ENCODE measurements at places on chromosomes 7 and 10.

DNA sequence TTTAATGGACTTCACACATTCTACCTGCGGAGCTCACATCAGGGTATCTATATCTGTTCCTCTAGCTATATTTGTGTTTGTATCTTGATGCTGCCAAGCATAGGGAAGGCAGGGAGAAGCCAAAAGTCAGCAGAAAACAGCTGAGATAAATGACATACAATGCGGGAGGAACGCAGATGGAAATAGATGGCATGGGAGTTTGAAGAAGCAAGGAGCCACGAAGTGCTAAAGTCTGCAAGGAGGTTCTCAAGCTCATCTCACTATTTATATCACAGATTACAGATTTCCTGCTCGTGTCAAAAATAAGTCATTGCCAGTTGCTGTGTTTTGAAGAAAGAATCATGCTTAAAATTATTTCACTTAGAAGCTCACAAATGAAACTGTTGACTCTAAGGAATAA, 180.5 kb downstream of the DPP6 start:
- H3K36me3 ChIP-seq, result no peaks in the 10 kb centered on the region
- H3K4me1 ChIP-seq, result no peaks in the 10 kb centered on the region
- H3K27me3 ChIP-seq, result no peaks in the 10 kb centered on the region
- no peak overlapping the region for H3K27ac ChIP-seq

DNA sequence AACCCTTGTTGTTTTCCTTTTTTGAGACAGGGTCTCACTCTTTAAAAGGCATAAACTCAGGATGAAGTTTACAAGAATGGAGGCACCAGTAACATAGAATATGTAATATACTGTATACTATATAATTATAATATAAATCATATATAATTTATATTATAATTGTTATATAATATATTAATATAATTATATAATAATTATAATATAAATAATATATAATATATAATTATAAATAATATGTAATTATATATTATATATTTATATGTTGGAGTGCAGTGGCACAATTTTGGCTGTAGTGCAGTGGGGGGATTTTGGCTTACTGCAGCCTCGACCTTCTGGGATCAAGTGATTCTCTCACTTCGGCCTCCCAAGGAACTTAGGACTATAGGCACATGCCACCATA, 96.1 kb downstream of the LRMDA start:
- no peaks in the 10 kb centered on the region for H3K36me3 ChIP-seq
- no peaks in the 10 kb centered on the region for H3K27me3 ChIP-seq
- H3K4me1 ChIP-seq, result no peaks in the 10 kb centered on the region
- no peak for DNase-seq
- H3K4me3 ChIP-seq, result no peak overlapping the region

- no peaks in the 10 kb centered on the region for H3K36me3 ChIP-seq
- H3K4me3 ChIP-seq, result no peak overlapping the region
- H3K4me1 ChIP-seq, result no peaks in the 10 kb centered on the region
- H3K27ac ChIP-seq, result no peak overlapping the region
Observed at GRCh38 chr10:130790339-130790738, 521.2 kb downstream of the TCERG1L start.

DNA sequence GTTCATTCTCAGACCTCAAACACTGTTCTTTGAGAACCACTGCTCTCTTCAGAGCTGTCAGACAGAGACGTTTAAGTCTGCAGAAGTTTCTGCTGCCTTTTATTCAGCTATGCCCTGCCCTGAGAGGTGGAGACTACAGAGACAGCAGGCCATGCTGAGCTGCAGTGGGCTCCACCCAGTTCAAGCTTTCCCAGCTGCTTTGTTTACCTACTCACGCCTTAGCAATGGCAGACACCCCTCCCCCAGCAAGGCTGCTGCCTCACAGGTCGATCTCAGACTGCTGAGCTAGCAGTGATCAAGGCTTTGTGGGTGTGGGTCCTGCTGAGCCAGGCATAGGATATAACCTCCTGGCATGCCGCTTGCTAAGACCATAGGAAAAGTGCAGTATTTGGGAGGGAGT, 80.5 kb upstream of the CYP2C9 start:
- H3K27me3 ChIP-seq, result no peaks in the 10 kb centered on the region
- no peak overlapping the region for H3K27ac ChIP-seq
- no peak overlapping the region for H3K4me3 ChIP-seq
- no peaks in the 10 kb centered on the region for H3K36me3 ChIP-seq
- no peaks in the 10 kb centered on the region for H3K4me1 ChIP-seq
- DNase-seq, result no peak

GRCh38 chr7:1297017-1297960, 64.6 kb downstream of the UNCX start:
- no peak overlapping the region for H3K4me3 ChIP-seq
- DNase-seq, result no peak
- H3K27ac ChIP-seq, result no peak overlapping the region
- H3K4me1 ChIP-seq, result peaks cover 20% of the 10 kb centered on the region
- no peaks in the 10 kb centered on the region for H3K27me3 ChIP-seq

DNA sequence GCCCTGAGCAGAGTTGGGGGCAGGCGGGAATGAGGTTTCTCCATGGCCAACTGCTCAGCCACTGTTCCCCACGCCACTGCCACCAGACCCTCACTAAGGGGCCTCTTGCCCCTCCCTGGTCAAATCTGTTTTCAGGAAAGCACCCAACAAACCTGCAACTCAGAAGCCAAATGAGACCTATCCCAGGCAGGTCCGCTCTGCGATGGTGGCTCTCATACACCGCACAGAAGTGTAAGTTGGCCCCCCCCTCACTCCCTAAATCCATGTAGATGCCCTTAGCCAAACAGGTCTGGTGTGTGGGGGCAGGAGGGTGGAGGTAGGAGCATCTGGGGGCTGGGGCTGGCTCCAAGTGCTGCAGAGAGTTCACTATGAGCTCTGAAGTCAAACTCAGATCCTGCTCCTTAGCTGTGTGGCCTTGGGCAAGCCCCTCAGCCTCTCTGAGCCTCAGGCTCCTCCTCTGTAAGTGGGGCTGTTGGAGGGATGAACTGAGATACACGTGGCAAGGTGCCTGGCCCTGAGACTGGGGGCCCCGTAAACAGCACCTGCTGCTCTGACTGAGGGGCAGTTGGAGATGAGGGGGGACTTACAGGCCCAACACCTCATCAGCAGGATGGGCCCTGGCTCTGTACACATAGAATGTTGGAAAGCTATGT, 1.1 kb downstream of the MMRN2 start:
- H3K27ac ChIP-seq, result no peak overlapping the region
- peaks cover 60% of the 10 kb centered on the region for H3K4me1 ChIP-seq
- no peak overlapping the region for H3K4me3 ChIP-seq

- H3K27me3 ChIP-seq, result no peaks in the 10 kb centered on the region
- no peaks in the 10 kb centered on the region for H3K36me3 ChIP-seq
- no peaks in the 10 kb centered on the region for H3K4me1 ChIP-seq
Observed at GRCh38 chr10:19451937-19452336, 364.3 kb upstream of the PLXDC2 start.

GRCh38 chr7:14902589-14903067, at the start of gene DGKB:
Gene DGKB (minus strand): TSS chr7:14902751.
- no peaks in the 10 kb centered on the region for H3K4me1 ChIP-seq
- peak within 1 kb of the TSS; percentile 27 for H3K4me3 ChIP-seq
- H3K27me3 ChIP-seq, result no peaks in the 10 kb centered on the region
- no peak for DNase-seq

GRCh38 chr7:1137517-1138167, 22.4 kb downstream of the ZFAND2A start:
- H3K4me3 ChIP-seq, result peak overlapping the region; percentile 72
- H3K27ac ChIP-seq, result peak overlapping the region; percentile 36
- DNase-seq, result no peak
- H3K4me1 ChIP-seq, result peaks cover 3% of the 10 kb centered on the region
- no peaks in the 10 kb centered on the region for H3K27me3 ChIP-seq

DNA sequence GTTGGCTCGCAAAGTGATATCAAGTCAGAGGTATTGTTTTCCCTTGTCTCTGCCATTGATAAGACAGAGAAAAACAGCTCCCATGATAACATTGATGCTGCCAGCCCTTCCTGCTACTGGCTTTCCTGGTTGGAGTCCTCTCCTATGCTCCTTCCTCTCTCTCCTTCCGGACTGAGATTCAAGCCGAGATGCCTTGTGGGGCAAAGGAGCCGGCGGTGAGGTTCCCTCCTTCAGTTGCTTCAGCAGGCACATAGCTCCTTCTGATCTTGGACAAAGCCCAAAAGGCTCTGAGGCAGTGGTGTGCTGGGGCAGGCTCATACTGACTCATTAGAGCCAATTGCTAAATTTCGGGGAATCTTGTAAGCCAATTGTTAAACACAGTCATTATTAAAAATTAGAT, 8.8 kb upstream of the ZCCHC24 start:
- H3K27me3 ChIP-seq, result peaks cover 22% of the 10 kb centered on the region
- H3K4me1 ChIP-seq, result no peaks in the 10 kb centered on the region
- H3K36me3 ChIP-seq, result no peaks in the 10 kb centered on the region
- no peak for DNase-seq
- no peak overlapping the region for H3K27ac ChIP-seq

- H3K27me3 ChIP-seq, result no peaks in the 10 kb centered on the region
- H3K27ac ChIP-seq, result no peak overlapping the region
- no peak overlapping the region for H3K4me3 ChIP-seq
- DNase-seq, result no peak
Observed at GRCh38 chr10:132114953-132115520, 49.3 kb downstream of the JAKMIP3 start.

- H3K4me3 ChIP-seq, result peak within 1 kb of the TSS; percentile 67
- H3K36me3 ChIP-seq, result no peaks in the 10 kb centered on the region
- no peaks in the 10 kb centered on the region for H3K27me3 ChIP-seq
- no peak for DNase-seq
- H3K27ac ChIP-seq, result peak within 1 kb of the TSS; percentile 92
Observed at GRCh38 chr10:30059209-30060107, at the start of gene JCAD. Gene JCAD (minus strand): TSS chr10:30059586. CDS start chr10:30047812, 11,774 bp downstream.

GRCh38 chr7:36810032-36810431, 85.7 kb upstream of the AOAH start:
- H3K27ac ChIP-seq, result no peak overlapping the region
- no peak for DNase-seq
- no peaks in the 10 kb centered on the region for H3K36me3 ChIP-seq
- no peaks in the 10 kb centered on the region for H3K27me3 ChIP-seq

DNA sequence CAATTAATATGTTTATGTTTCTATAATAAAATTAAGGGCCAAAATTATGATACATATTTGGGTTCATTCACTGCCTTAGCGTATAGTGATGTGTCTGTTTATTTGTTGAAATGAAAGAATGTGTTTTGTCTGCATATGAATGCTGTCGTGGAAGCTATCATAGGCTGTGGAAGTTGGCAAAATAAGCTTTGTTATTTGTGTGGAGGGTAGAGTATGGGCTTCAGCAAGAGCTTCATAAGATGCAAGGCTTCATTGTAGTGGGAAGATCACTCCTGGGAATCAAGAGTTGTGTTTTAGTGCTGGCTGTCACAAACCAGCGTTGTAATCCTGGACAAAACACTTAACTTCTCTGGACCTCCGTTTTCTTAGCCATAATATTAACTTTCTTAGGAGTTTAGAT, 2.5 kb downstream of the SLK start:
- H3K27me3 ChIP-seq, result no peaks in the 10 kb centered on the region
- H3K36me3 ChIP-seq, result peaks cover 9% of the 10 kb centered on the region
- no peak for DNase-seq
- peaks cover 23% of the 10 kb centered on the region for H3K4me1 ChIP-seq
- peak overlapping the region; percentile 95 for H3K4me3 ChIP-seq

DNA sequence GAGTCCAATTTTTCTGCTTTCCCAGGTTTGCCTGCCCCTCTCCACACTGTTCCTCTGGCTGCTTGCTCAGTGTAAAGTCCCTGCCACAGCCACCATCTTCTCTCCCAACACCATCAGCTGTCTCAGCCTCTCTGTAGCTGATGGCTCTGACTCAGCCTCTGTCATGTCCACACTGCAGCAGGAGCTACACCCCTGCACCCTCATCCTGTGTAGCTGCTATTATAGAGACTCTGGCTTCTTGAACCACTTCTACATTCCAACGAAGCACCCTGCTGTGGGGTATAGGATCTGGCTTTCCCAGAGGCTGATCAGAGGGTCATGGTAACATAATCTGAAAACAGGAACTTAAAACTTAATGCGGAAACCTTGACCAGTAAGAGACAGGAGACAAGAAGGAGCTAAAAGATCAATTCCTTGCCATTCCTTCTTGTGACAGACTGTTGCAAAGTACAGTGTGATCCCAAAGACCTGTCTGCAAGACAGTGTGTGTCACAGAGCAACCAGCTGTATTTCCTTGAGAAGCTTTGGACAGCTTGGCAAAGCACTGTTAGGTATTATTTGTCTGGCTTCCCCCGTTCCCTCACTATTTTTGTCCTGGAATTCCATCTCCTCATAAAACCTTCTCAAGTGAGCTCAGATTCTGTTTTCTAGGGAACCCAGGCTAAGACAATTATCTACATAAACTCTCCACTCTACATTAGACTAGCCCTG, 42.3 kb downstream of the NRCAM start:
- H3K36me3 ChIP-seq, result no peaks in the 10 kb centered on the region
- H3K27me3 ChIP-seq, result peaks cover 5% of the 10 kb centered on the region
- no peaks in the 10 kb centered on the region for H3K4me1 ChIP-seq
- H3K27ac ChIP-seq, result no peak overlapping the region

GRCh38 chr7:98285157-98286092, 3.9 kb downstream of the BRI3 start:
- H3K36me3 ChIP-seq, result peaks cover 4% of the 10 kb centered on the region
- H3K27me3 ChIP-seq, result no peaks in the 10 kb centered on the region
- peak overlapping the region; percentile 98 for H3K27ac ChIP-seq
- H3K4me1 ChIP-seq, result peaks cover 52% of the 10 kb centered on the region
- peak overlapping the region; percentile 89 for H3K4me3 ChIP-seq
- no peak for DNase-seq

DNA sequence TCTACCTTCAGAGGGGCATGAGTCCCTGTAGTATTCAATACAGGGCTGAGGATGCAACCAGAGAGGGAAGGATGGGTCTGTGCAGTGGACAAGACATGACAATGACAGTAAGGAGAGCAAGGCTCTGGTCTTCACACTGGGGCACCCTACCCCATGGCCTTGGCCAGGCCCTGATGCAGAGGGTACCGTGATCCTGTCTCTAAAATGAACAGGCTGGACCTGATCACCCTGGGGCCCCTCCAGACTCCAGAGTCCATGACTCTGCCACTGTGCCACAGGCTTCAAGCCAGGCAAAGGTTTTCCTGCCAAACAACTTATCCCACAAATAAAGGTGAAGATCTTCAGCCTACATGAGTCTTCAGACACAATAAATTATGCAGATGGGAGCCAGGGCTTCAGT, 4.9 kb downstream of the MAT1A start:
- no peak for DNase-seq
- H3K36me3 ChIP-seq, result no peaks in the 10 kb centered on the region
- 0 out of 2 replicates have a peak, but pooled peaks cover 2% of the 10 kb centered on the region for H3K4me1 ChIP-seq
- no peak overlapping the region for H3K4me3 ChIP-seq
- no peak overlapping the region for H3K27ac ChIP-seq

DNA sequence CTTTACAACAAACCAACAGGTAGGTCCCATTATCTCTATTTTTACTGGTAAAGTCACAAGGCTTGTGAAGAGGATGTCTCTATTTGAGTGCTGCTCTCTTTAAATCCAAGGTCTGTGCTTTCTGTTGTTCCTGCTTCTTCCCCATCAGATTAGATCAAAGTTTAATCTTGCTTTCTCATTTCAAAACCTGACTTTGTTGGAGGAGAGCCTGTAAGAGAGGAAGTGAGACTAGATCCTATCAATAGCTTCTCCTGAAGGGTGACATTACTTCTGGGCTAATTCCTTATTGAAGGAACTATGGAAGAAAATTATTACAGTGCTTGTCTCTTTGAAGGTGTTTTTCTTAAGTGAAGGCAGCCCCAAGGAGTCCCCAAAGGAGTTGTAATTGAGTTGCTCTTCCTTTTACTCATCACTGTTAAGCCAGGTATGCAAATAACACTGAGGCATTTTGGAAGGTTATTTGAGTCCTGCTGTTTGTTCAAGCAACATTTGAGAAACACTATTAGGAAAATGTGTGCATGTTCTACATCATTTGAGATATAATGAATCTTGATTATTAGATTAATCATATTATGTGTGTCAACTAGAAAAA, 146.2 kb upstream of the MBL2 start:
- DNase-seq, result no peak
- no peaks in the 10 kb centered on the region for H3K36me3 ChIP-seq
- no peaks in the 10 kb centered on the region for H3K27me3 ChIP-seq
- no peaks in the 10 kb centered on the region for H3K4me1 ChIP-seq
